Left colon (tissue), 2 donors: ENCODE measurements at places on chromosomes 6 and 20. TPM values are rescaled to one million over a fixed set of nuclear protein-coding genes. Genes with fewer than 3 reads are reported as not detected.

GRCh38 chr6:144922120-144922722 lies 637.1 kb downstream of the UTRN start:
- no peak for DNase-seq

- no peak for DNase-seq
Observed at GRCh38 chr6:81756690-81757089, 4.2 kb upstream of the TENT5A start.

DNA sequence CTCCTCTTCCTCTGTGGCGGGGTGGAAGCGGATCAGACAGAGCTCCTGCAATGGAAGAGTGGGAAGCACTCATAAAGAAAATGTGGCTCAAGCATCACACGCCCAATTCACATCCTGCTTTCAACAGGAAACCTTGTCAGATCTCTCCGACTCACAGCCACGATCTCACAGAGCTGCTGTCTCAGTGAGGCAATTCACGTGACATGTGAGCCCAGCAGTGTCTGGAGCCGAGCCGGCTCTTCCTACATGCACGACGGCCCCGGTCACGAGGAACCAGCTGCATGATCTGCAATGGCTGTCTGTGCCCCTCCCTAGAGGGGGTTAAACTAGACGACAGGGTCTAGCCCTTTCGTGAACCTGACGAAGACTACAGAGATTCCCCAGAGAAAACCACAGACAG lies 29.5 kb upstream of the TCFL5 start:
- DNase-seq, result no peak

- DNase-seq, result peak; percentile 28
Observed at GRCh38 chr6:52976591-52977035, 18.5 kb downstream of the GSTA4 start.

GRCh38 chr6:48136856-48137255 lies 25.9 kb upstream of the PTCHD4 start:
- DNase-seq, result no peak

DNA sequence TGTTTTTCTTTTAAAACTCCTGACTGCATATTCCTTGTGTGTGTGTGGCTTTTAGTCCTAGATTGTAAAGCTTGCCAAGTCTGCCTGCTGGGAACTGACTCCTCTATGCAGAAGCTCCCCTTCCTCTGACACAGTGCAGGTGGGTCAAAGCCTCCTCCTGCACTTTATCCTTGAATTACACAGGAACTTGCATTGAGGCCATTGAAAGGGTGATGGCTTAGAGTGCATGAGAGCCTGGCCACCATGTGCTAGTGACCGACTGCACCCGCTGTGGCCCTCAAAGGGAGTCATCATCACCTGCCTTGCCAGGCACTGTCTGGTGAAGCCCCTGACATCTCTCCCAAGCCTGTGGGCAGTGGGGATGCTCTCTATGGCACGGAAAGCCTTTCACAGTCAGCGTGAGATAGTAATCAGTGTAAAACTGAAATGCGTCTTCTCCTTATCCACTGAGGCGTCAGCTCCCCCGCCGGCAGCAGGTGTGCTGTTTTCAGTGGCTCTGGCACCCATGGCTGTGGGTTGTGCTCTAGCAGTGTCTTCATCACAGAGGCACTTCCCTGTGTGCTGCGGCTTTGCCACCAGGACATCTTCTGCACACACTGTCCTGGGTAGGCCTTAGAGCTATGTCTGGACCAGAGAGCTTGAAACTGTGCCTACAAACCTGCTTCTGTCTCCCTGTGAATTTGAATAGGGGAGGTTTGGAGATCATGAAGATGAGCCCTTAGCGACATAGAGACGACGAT lies 87.9 kb downstream of the THBS2 start:
- DNase-seq, result no peak

DNA sequence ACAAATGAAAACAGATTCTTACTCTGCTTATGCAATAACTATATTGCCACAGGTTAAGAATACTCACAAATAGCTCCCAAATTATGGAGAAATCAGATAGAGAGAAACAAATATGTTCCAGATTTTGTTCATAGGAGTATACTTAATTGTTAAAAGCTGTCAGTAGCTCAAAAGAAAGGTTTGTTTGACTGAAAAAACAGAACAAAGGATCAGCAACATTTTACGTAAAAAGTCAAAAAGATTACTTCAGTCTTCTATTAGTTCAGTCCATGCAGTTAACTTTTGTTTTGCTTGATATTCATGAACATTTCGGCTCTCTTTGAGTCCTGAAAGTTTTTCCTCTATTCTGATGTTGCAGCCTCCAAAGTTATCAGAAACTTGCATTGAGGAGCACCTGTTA lies 13.4 kb upstream of the NANP start:
- DNase-seq, result no peak

- no peak for DNase-seq
Observed at GRCh38 chr6:42148058-42148457, 5.6 kb upstream of the C6orf132 start.

GRCh38 chr6:134873500-134874388 lies 76.2 kb downstream of the ALDH8A1 start:
- DNase-seq, result no peak

DNA sequence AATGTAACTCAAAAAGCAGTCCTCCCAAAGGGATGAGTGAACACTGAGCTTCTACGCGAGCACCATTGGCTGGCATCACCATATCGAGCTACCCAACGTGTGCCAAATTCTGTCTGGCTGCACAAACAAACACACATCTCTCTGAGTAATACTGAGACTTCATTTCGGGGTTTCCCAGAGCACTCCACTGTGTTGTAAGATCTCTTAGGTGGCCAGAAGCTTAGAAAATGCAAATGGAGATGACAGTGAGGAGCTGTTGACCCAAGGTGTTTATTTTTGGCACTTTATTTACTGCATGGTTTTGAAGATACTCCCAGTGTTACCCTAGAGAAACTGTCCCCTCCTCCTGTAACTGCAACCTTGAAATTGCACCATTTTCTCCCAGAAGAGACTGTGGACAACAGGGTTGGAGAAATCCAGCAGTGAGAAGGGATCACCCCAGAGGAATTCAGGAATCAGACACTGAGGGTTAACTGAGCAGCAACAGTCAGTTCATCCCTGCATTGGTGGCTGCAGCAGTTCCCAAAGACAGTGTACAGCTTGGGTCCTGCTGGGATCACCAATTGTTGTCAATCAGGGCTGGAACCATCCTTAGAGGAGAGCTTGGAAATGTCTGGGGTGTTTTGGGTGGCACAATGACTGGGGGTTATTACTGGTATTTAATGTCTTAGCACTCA lies 1.0 kb upstream of the RIPOR2 start:
- DNase-seq, result no peak

DNA sequence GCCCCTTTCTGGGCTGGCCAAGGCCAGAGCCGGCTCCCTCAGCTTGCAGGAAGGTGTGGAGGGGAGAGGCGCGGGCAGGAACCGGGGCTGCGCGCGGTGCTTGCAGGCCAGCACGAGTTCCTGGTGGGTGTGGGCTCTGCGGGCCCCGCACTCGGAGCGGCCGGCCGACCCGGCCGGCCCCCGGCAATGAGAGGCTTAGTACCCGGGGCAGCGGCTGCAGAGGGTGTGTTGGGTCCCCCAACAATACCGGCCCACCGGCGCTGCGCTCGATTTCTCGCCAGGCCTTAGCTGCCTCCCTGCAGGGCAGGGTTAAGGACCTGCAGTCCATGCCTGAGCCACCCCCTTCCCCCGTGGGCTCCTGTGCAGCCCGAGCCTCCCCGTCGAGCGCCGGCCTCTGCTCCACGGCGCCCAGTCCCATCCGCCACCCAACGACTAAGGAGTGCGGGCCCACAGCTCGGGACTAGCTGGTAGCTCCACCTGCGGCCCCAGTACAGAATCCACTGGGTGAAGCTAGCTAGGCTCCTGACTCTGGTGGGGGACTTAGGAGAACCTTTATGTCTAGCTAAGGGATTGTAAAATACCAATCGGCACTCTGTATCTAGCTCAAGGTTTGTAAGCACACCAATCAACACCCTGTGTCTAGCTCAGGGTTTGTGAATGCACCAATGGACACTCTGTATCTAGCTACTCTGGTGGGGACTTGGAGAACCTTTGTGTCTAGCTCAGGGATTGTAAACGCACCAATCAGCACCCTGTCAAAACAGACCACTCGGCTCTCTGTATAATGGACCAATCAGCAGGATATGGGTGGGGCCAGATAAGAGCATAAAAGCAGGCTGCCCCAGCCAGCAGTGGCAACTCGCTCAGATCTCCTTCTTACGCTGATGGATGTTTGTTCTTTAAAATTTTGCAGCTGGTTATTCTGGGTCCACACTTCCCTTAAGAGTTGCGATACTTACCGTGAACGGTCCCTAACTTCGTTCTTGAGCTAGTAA lies 167.4 kb upstream of the RREB1 start:
- no peak for DNase-seq

GRCh38 chr6:117346142-117346930 lies 79.4 kb downstream of the ROS1 start:
- DNase-seq, result no peak

GRCh38 chr6:132063204-132063603 lies 112.0 kb upstream of the CCN2 start:
- DNase-seq, result no peak

DNA sequence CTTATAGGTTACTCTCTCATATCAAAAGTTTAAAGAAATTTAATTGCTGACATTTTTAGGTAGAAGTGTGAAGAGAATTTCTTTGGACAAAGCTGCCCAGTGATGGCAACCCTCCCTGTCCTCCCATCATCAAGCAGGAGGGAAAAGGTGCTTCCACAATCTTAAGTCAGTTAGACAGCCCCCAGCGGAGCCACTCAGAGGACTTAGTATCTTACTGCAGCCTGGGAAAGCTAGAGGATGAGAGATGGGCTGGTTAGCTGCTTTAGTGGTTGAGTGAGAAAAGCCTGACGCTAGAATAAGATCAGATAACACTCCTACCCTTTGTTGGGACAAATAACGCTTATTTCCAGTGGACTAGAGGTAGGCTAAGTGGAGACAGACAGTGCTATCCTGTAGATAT lies 227.1 kb downstream of the RFPL4B start:
- no peak for DNase-seq

DNA sequence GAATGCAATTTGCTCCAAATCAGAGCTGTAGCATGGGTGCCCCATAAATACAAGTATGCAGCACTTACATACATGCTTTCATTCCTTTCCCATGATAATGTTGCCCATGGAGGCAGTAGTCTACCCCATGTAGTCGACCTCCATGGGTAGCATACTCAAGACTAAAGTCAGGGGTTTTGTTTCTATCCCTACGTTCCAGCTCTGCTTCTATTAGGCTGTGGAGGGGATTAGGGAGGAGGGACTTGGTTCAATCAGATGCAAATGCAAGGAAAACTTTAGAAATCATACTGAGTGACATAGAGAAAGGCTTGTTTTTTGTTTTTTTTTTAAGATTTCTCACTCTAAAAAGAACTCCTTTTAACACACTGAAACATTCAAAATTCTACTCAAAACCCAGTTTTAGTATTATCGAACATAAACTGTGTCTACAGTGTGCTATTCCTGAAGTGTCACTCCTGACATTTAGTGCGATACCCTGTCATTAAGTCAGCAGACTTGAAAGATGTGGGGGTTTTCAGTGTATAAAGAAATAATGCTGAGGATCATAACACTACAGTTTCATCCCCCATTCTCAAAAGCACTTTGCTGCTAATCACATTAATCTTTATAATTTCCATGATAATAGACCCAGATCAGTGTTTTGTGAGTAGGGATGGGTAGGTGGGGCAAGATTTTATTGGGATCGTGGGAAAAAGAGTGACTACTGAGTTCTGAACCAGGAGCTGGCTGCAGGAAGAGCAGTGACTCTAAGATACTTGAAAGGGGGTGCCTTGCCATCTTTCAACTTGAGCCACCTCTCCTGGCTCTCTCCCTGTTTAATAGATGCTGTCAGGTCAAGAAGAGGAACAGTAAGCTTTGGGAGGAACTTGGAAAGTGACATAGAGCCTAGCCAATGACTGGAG lies 40.4 kb upstream of the SCML4 start:
- DNase-seq, result no peak

DNA sequence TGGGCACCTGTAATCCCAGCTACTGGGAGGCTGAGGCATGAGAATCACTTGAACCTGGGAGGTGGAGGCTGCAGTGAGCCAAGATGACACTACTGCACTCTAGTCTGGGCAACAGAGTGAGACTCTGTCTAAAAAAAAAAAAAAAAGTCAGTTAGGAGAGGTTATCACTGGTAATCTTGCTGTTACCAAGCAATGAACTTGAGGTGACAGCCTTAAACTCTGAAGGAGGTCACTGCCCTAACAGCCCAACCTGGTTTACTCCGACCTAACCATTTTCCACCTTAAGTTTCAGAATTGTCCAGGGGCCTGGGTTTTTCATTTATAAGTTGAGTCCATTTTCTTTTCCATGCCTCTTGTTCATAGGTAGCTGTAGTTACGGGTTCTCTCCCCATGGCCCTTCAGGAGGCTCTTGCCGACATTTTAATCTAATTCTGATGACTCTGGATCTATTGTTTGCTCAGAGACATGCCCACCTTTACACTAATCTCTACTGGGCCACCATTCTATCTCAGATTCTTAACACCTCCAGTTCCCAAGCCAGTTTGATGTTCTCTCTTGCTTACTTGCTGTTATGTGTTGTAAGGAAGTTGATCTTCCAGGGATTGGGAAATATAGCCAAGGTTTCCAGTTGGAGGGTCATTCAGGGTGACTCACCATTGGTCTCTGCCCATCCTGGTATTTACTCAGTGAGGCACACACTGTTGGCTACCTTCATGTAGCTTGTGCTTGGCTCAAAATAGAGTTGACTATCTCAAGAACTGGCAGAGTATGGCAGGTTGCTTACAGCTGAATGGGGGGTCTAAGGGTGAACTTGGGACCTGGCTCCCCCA lies 29.1 kb downstream of the SHLD1 start:
- no peak for DNase-seq

DNA sequence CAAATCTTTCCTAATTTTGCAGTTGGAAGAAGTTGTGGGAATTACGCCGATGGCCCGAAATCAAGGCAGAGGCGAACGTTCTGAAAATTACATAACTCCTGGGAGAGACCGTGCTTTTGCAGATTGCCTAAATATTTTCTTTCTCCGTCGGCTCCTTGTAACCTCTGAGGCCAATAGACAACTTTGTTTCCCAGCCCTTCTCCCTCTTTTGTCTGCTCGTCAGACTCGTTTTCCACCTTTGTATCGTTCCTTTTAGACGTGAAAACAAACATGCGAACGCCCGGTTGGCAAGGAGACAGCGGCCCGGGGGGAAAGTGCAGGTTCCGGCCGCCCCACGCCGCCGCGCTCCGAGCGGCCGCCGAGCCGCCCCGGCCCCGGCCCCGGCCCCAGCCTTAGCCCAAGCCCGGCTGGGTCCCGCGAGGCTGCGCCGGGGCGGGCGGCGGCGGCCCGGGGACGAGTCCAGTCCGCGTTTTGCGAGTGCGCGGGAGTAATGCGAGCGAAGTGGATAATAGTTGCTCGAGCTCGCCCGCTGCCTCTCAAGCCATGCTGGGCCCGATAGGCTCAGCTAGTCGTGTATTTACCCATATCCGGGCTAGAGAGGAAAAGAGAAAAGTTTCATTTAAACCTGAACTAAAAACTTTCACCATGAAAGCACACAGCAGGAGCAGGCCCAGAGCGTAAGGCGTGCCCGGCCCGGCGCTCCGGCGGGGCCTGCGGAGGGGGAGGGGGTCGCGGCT lies at the start of gene ARID1B:
TSS of gene ARID1B (plus strand) at position 539 of the 737 bp plus-strand sequence. CDS start 303 bp downstream, outside the sequence.
- DNase-seq, result peak; percentile 80

DNAAF9 gene
- total RNA-seq, result 1.6 TPM

RBBP8NL gene
- 4.8 TPM for total RNA-seq

PRSS35 gene
- total RNA-seq, result not detected

PRDM1 gene
- total RNA-seq, result 25.9 TPM

CLPSL1 gene
- not detected for total RNA-seq

VNN1 gene
- 3.2 TPM for total RNA-seq

AAR2 gene
- total RNA-seq, result 16.7 TPM

TFAP2A gene
- total RNA-seq, result 0.20 TPM
